Daoy (cell line): ENCODE measurements at places on chromosomes 6 and 20.

DNA sequence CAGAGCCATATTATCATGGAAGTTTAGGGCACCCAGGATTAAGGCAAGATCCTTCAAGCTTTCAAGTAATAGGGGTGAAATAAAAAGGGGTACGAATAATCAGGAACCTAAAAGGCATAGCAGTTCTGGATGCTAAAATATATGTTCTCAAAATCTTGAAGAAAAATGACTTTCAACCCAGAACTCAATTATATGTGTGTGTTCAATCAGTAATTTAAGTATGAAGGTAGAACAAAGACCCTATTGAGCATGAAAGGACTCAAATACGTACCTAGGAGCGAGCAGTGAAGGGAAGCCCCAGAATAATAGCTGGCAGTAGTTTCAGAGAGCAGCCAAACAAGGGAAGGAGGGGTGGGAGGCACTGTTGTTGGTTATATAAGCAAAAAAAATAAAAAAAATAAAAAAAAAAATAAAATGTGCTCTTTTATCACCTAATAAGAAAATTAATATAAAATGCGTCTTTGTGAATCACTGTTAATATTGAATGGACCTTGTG is 45.4 kb downstream of the MYO6 start:
- no peak for DNase-seq

GRCh38 chr6:20620043-20620442 is 85.8 kb downstream of the CDKAL1 start:
- DNase-seq: no peak

- DNase-seq: peak; percentile 75
These were observed 16.6 kb upstream of the CCDC167 start for GRCh38 chr6:37516076-37516919.

- no peak for DNase-seq
These were observed 72.8 kb downstream of the RTN4IP1 start for GRCh38 chr6:106556368-106556960.

DNA sequence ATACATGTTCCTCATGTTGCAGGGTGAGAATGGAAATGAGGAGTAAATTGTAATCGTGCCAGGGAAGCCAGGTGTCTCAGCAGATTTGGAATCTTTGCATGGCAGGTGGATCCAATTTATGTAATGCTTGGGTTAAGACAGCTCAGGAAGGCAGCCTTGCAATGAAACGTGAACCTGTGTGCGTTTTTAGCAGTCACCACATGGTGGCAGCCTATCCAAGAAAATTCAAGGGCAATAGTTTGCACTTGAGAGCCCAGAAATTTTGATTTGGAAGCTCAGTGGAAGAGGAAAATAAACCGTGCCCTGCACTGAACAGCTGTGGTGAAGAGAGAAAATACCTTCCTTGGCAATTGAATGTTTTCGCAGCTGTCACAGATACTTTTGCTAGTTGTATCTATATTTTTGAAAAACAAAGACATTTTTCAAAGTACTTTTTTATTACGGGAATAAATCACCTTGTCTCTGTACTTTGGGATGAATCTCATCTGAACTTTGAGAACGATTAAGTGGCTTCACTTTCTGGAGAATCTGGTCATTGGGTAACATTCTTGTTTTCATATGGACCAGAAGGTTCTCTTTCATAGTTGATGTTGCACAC is 26.5 kb downstream of the MTHFD1L start:
- peak; percentile 72 for DNase-seq

GRCh38 chr6:22804620-22805261 is 235.4 kb downstream of the HDGFL1 start:
- DNase-seq: no peak

GRCh38 chr20:49691818-49692568 is 21.7 kb downstream of the B4GALT5 start:
- DNase-seq: no peak

DNA sequence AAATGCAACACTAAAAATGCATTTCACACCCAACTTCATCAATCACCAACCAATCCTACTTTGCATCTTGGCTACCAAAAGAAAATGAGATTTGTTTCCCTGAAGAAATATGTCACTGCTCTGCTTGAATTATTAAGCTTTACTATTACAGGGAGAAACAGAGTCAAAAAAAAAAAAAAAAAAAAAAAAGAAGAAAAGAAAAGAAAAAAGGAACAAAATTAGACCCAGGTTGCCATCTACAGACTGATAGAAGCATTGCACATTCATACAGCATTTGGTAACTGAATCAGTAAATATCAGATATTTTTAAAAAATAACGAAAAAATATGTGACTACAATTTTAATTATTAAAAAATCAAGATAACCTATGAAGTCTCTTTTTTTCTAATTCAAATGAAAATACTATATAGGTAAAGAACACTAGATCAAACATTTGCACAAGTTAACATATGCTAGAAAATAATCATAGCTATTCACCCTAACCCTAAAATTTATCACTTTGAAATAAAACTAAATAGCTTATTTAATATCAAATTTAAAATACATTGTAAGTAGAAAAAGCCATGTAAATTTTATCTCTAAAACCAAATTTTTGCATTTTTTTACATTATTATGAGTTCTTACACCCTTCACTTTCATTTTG is 83.3 kb downstream of the DCDC2 start:
- DNase-seq: peak; percentile 21

DNA sequence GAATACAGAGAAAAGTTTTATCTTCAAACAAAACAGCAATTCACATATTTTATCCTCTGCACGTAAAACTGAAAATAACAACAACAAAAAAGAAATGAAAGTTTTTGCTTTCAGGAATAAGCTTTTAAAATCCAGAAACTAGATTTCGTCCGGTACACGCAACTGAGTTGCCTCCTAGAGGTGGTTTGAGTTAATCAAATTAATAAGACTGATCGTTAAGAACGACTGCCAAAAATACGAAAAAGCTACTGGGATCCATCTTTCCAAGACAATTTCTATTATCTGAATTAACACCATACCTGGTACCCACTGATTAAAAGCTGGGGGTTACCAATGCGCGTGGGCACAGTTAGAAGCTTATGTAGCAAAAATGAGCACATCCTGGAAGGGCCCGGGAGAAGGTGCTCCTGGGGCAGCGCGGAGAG is 669 bp downstream of the PDCD2 start:
- DNase-seq: no peak

GRCh38 chr6:155319902-155320301 is 5.6 kb upstream of the TFB1M start:
- no peak for DNase-seq

DNA sequence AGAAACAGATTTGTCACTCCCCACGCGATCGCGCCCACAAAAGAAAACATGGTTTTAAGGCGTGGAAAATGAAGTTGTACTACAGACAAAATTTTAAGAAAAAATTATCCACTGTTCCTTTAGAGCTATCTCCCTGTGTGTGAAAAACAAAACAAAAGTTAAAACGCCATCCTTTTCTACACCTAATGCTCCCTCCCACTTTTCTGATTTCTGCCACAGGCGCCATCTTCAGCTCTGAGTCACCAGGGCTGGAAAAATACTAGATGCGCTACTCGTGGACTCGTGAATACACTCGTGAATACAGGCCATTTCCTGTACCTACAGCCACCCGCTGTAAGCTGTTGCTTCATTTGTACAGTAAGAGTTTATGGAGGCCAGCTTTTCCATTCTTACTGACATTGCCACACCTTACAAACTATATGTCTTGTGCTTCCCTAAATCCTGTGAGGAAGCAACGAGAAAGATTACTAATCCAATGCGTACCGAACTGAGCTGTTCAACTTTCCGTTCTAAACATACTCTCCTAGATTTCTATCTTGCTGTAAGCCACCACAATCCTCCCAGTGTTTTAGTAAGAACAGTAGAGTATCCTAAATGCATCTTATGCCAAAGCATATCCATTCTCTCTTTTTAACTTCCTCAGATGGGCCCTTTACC is 773 bp upstream of the AHI1 start:
- peak; percentile 83 for DNase-seq

GRCh38 chr6:44921798-44922197 is 406.3 kb upstream of the RUNX2 start:
- DNase-seq: no peak

DNA sequence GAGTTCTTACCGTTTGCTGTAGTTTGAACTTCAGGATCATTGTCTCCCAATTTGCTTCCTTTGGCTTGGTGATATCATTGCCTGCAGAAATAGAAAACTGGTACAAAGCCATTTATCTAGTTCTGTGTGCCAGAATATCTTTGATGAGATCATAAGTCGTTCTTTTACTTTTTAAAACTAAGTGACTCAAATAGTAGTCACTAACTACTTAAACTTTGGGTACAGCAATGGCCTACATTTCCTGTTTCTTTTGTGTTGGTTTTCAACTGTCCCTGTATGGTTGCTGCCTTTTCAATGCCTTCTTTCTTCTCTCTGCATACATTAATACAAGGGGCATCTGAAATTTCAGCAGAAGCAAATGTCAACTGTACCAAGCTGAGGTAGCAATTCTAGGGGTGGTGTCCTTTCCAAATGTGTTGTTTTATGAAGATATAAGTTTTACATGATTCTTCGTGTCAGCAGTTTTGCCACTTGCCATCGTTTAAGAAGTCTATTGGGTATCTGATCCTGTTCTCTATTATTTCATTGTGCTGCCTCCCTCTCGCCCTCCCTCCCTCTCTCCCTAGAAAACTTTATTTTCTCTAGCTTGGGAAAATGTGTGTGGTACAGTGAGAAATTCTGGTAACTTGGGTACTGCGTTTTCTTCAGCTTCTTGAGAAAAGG is 238.5 kb downstream of the FARS2 start:
- DNase-seq: peak; percentile 33

GRCh38 chr6:158653577-158654354 is 3.9 kb downstream of the SYTL3 start:
- DNase-seq: no peak
